ENCODE measurements at places on chromosomes 7 and 10.

DNA sequence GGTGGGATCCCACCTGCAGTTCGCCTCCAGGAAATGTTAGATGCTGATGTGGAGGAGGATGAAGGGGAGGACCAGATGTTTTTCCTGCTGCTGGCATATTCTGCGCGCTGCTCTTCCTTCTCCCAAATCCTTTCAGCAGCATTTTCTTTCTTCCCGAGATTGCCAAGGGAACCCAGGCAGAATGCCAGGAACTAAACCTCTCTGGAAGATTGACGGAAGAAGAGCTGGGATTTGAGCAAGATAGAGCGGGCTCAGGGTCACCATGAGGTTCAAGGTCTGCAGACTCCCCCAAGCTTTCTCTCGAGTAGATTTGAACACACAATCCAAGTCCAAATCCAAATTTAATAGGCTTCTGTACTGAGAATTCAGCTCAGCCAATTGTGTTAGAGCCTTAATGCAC is 345.2 kb upstream of the C7orf33 start:
- DNase-seq, result no peak

GRCh38 chr10:12241810-12242529 is 46.0 kb downstream of the CDC123 start:
- DNase-seq, result peak; percentile 96

DNA sequence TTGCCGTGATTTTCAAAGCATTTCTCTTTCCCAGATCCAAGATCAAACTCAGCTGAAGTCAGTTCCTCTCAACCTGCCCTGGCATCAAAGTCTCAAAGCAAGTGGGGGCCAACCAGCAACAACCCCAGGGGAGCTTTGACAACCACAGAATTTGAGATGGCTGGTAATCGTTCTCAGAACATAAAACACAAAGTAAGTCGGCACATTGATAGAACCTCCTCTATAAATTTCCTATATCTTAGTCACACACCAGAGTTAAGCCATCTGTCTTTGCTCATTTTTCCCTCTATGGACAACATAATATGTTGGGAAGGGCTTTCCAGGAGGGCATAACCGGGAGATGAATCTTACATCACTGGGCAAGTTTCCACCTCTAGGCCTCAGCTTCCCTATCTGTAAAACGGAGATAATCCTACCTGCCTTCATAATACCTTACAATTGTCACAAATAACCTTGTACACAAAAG is 1.2 kb upstream of the DNAJC9 start:
- DNase-seq, result no peak

GRCh38 chr10:94129393-94130130 is 135.8 kb downstream of the PLCE1 start:
- no peak for DNase-seq

DNA sequence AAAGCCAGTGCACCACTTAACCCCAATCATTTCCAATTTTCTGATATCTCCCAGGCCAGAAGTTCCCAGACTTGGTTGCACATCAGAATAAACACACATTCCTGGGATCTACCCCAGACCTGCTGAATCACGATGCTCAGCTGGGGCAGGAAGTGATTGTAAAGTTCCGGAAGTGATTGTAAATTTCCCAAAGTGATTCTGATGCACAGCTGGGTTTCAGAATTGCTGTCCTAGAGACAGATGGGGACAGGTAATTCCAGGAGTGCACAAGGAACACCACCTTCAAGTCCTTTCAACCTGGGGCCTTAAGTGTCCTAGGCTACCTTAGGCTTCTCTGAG is 104.2 kb upstream of the EEPD1 start:
- no peak for DNase-seq

- no peak for DNase-seq
These were observed 13.6 kb downstream of the CAMK2B start for GRCh38 chr7:44311561-44312495.

DNA sequence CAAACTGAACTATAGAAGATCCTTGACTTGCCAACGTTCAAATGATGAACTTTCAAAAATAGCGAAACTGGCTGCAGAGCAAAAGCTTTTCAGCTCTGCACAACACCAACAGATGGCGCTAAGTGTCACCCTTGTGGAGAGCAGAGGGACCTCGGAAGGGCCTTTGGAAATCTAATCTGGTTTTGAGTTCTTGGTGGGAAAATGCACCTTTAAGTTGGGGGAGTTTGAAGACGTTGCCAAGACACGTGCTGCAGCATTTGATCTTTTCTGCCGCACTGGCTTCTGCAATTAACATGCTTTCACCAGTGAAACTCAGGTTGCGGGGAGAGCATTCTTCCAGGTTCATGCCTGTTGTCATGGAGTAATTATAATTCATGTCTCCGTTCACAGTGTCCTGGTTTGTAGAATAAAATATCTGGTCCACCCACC is 26.3 kb upstream of the WDR11 start:
- peak; percentile 39 for DNase-seq

DNA sequence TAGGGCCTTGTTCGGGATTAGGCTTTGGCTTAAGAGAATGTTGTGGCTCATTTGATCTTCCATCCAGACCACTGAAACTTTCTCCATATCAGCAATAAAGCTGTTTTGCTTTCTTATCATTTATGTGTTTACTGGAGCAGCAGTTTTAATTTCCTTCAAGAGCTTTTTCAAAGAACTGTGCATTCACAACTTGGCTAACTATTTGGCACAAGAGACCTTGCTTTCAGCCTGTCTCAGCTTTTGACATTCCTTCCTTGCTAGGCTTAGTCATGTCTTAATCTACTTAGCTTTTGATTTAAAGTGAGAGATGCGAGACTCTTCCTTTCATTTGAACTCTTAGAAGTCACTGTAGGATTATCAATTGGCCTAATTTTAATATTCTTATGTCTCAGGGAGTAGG is 19.1 kb upstream of the AKR1B1 start:
- DNase-seq, result no peak
